ENCODE measurements at places on chromosomes 5 and 9.

GRCh38 chr5:112342389-112342788, 76.7 kb downstream of the EPB41L4A start:
- no peak for DNase-seq

DNA sequence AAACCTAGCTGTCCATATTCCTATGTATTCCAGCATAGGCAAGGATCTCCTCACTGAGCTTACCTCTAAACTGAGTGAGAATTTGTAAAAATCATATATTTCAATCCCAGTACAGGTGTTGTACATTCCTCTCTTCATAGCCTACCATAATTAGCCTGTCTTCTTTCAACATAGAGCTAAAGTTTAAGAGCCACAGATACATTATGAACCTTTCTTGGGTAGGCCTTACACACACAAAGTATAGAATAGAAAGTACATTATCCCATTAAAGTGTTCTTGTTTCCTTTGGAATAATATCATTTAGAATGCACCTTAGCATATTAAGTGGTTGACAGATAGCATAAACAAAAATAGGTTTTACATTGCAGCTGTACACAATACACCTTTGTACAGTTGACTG, 282.1 kb upstream of the TMEM161B start:
- no peak for DNase-seq

DNA sequence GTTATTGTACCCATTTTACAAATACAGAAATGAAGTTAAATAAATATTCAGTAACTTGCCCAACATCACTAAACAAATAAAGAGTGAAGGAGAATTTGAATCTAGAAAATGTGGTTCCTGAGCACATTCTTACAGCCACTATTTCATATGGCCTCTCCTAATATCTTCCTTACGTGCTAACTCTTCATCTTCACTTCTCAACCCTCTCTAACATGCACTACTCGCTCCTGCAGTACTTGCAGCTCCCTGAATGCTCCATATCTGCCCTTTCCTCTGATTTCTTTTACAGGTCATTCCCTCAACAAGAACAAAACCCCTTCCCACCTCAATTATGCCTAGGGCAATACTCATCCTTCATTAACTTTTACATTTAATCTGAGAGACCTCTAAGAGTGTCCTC, 711.5 kb downstream of the CETN3 start:
- DNase-seq: no peak

GRCh38 chr9:73116031-73116430, 35.6 kb upstream of the ANXA1 start:
- no peak for DNase-seq

- DNase-seq: no peak
Observed at GRCh38 chr9:78023003-78023741, 8.4 kb downstream of the GNAQ start.

DNA sequence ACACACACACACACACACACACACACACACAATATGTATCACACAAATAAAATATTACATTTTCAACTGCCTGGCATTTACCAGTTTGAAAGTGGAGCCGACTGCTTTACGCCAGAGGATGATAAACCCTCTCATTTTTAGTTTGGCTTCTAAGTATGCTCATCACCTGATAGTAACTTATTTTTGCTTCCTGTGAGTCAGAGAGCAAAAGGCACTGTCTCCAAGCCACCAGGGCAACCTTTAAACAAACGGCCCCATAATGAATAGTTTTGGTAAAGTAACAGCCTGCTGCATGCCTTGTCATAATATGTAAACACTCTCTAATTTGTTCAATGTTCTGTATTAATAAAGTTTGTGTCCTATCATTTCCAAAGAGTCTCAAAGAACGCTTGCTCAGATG, 26.9 kb downstream of the KLF4 start:
- no peak for DNase-seq

DNA sequence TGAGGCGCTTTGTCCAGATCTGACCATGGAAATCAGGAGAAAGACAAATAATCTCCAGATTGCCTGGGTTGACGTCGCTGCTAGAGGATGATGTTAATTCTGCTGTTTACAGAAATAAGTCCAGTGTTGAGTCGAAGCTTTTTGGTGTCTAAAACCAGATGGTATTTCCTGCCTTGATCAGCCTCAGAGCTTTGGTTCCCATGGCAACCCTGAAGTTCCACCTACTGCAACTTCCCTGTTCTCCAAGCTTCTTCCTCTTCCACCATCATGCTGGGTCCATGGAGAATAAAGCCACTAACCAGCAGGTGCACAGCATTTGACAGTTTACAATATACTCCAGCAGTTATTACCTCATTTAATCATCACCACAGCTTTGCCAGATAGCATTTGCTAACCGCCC, 18.0 kb upstream of the GABBR2 start:
- DNase-seq: no peak

GRCh38 chr5:157354800-157355199, 88.9 kb downstream of the CYFIP2 start:
- DNase-seq: no peak

- DNase-seq: no peak
Observed at GRCh38 chr9:6632516-6633183, 12.9 kb downstream of the GLDC start.

- no peak for DNase-seq
Observed at GRCh38 chr5:87169300-87169991, 98.2 kb upstream of the RASA1 start.

GRCh38 chr5:167905919-167906853, 385.3 kb upstream of the WWC1 start:
- DNase-seq: no peak

DNA sequence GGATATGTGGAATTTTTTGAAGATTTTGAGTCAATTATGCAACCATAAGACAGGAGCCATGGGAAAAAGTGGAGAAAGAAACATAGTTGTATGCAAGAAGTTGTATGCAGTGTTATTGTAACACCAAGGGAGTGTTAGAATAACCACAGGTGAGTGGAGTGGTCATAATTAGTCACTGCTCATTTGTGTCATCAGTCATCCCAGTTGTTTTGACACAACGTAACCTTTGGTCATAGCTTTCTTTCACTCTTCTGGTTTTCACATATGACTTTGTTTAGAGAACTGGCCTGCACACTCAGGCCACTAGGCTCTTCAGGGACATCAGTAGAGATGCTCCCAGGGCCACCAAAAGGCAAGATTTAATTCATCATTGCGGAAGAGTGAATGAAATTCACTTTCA, 158.7 kb upstream of the HMHB1 start:
- DNase-seq: no peak

GRCh38 chr9:108972186-108972585, 38.0 kb downstream of the ABITRAM start:
- no peak for DNase-seq

GRCh38 chr9:87540444-87541105, 42.9 kb downstream of the DAPK1 start:
- no peak for DNase-seq

- DNase-seq: no peak
Observed at GRCh38 chr9:98364086-98364485, 108.6 kb upstream of the TBC1D2 start.

DNA sequence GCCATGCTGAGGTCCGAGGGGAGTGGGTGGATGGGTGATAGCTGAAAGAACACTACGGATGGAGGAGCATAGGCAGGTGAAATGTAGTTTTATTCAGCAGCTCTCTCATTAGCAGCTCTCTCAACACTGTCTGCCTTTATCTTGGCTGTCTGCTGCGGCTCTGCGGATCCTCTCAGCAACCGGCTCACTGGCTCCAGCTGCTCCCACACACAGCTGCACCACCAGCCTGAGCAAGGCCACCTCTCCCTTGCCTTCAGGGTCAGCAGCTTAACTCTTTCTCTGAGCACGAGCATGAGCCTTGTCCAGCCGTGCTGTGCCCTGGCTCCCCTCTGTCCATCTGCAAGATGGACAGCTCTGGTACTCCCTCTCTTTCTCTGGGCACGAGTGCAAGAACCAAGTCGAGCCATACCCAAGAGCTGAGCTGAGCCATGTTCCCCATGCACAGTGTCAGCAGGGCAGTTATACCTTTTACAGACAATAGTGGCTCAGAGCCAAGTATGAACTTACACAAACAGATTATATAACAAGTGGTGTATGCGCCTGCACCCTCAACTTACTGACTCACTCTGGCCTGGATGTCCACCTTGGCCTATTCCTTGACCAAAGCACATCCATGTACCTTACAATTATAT, 108.5 kb downstream of the MACIR start:
- DNase-seq: no peak

- no peak for DNase-seq
Observed at GRCh38 chr5:149759986-149760853, 30.1 kb downstream of the PPARGC1B start.

DNA sequence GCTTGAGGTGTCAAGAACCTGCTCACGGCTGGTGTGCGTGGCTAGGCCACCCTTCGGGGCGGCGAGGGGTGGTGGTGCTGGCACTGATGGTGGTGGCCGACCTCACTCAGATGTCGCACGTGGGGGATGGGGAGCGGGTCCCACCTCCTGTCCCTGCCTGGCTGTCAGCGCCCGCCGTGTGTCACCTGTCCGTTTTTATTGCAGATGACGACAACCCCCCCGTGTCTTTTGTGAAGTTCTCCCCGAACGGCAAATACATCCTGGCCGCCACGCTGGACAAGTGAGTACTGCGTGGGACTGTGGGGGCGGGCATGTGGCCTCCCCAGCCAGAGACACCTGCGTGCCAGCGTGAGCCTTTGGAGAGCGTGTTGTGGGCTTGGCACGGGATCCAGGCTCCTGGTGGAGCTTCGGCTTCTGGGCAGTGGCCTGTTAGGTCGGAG, 10.1 kb downstream of the RNU6ATAC start:
- no peak for DNase-seq

DNA sequence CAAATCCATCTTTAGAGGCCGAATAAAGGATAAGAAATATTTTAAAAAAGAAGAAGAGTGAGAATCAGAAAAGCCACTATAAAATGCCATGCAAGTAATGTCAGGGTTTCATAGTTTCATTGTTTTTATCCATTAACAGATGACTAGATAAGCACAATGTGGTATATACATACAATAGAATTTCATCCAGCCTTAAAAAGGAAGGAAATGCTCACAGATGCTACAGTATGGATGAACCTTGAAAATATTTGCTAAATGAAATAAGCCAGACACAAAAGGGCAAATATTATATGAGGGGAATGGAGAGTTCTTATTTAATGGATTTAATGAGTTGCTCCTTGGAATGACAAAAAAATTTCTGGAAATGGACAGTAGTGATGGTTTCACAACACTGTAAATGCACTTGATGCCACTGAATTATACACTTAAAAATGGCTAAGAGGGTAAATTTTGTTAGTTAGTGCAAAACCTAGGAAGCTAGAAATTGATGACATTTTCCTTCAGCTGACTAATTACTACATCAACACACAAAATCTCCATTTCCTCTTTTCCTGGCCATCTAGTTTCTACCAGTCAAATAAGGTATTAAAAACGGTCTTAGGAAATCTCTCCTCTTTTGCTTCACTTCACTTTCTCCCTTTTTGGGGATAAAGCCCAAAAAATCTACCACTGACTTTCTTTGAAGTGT, 86.6 kb downstream of the GNA14 start:
- no peak for DNase-seq

GRCh38 chr5:58849921-58850667, 267.2 kb downstream of the RAB3C start:
- DNase-seq: no peak

DNA sequence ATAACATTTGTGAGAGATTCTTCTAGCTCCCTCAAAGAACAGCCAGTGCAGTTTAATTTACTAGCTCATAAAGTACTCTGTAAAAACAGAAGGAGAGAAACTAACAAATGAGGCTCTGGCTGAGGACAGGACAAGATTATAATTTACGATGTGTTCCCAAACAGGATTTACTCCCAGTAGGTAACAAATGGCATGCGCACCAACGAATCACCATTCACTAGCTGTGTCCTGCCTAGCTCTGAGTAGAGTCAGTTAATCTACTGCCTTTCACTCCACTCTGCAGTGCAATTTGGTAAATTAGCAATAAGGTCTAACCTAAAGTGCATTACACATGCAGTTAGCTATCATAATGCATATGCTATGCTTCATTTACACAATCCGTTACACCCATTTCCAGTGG, 497.4 kb upstream of the CCNG1 start:
- no peak for DNase-seq

DNA sequence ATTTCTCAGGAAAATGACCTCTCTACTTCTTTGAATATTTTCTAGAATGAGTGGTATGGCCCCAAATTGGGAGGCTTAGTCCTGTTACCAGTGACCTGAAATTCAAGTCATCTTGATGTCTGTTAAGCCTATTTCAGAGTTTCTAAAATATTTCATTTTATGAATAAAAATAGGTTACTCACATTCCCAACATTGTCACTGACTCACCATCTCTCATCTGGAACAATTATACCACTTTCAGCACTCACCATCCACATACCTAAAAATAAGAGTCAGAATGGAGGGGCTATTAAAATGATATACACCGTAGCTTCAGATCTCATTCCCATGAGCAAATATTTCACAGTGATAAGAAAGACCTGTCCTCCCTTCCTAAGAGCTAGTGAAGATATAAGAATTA, 71.8 kb downstream of the KIAA1958 start:
- DNase-seq: no peak

- no peak for DNase-seq
Observed at GRCh38 chr5:68699966-68700365, 393.8 kb upstream of the SLC30A5 start.

DNA sequence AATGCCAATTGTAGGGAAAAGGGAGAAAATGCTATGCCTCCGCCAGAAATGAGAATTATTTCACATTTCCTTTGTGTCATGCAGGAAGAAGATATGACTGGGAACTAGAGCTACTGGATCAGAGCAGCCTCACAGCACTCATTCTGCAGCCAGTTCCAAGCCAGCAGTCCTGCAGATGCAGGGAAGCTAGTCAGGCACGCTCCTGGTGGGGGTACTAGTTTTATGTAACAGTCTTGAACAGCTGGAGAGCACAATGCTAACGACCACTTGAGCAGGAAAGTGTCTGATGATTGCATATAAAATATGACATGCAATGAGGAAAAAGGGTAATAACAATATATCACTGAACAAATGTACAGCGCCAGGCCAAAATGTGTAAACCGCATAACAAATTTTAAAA, 21.7 kb downstream of the CDH10 start:
- no peak for DNase-seq

- DNase-seq: no peak
Observed at GRCh38 chr5:157668356-157668755, 3.0 kb upstream of the C5orf52 start.

DNA sequence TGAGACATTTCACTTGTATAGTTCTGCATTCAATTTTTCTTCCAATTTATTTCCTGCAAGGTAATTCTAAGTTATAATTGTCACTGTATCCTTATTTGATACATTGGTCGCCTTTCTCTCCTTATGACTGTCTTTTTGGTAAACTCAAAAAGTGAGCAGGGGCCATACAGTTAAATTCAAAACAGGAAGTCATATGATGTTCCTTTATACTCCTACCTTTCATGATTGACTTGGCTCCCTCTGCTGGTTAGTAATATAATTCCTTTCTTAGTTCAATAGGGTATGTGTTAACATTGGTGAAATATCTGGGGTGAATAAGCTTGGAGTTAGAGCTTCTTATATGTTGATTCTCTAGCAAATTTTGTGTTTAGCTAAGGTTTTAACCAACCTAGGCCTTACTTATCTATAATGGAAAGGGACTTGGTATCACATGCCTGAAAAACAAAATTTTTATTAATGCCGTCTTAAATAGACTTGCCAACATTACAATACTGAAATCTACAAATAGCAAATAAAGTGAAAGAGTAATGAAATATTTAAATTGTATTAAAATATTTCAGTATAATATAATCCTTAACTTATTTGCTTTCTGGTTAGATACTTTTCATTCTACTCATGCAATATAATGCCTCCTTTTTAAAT, 6.0 kb upstream of the NIPBL start:
- DNase-seq: no peak

- no peak for DNase-seq
Observed at GRCh38 chr5:17388717-17389116, 109.3 kb upstream of the TAF11L2 start.

- no peak for DNase-seq
Observed at GRCh38 chr9:90964101-90965020, 162.7 kb downstream of the SYK start.

Measured in stimulated activated CD8-positive, alpha-beta memory T cell treated with anti-CD3 and anti-CD28 coated beads, Interleukin-4, amount 100 ng/mL, for 4 hours (primary cell).